Activated CD4-positive, alpha-beta T cell treated with anti-CD3 and anti-CD28 coated beads, Interleukin-2, Interleukin-4, amounts not matched to agents 100 ng/mL and 50 ng/mL, durations not matched to agents 16 hours and 8 hours (primary cell): ENCODE measurements at places on chromosomes 1 and 21.
A peak's percentile ranks its signal among the peaks of the same experiment; 100 is the strongest.

- no peak for DNase-seq
These were observed 37.2 kb upstream of the CRNN start for GRCh38 chr1:152451254-152451653.

DNA sequence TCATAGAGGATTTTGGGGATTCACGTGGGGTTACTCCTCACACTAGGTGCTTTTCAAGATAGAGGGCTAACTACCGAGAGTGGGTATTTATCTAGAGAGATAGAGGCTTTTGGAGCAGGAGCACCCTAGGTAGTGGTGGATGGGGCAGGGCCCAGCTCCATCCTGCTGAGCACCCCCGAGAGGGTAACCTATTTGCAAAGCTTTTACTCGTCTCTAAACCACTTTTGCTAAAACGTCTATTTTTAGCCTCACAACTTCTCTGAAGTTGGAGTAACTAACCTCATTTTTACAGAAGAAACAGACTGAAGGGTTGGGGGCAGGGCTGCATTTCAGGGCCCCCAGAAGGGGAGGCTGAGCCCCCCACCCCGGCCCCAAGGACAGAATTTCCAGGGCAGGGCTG, 12.3 kb upstream of the PIK3CD start:
- DNase-seq, result no peak

- DNase-seq, result no peak
These were observed 114.3 kb downstream of the NAV1 start for GRCh38 chr1:201653233-201653632.

- no peak for DNase-seq
These were observed 88.9 kb upstream of the TNFSF4 start for GRCh38 chr1:173295995-173296394.

GRCh38 chr1:156571919-156572662, at the start of gene IQGAP3:
TSS of gene IQGAP3 (minus strand) at chr1:156572565. CDS start at chr1:156572529, 36 bp downstream.
- peak; percentile 78 for DNase-seq

- DNase-seq, result no peak
These were observed 17.2 kb upstream of the GFI1 start for GRCh38 chr1:92503926-92504285.

DNA sequence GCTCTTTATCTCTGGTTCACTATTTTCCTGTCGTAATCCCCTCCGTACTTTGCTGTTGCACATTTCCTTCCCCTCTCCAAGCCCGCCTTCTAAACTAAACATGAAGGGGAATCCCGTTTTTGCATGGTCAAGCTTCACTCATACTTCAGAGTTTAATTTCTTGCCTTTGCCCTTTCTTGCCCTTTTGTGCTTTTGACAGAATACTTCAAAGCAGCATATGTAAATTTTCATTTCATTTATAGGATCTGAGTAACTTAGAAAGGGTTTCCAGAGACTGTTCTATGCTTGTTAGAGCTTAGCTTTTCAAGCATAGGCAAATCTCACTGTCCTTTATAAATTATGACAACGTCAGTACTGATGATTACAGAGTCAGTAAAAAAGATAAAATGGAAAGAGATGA, 27.7 kb downstream of the SPATA45 start:
- no peak for DNase-seq

DNA sequence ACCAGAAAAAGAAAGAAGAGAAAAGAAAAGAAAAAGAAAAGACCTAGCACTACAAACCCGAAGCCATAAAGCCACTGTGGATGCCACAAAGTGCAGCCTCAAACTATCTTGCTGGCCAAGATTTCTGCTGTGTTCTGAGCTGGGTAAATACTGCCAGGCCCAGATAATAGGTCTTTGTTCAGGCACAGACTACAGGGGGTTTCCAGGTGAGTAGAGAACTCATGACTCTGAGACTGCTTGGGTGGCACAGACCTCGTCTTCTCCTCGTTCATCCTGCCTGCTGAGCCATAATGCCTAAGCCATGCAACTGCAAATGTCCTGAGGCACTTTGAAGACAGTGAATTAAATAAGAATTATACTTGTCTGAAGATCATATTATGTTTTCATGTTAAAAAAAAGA, 651.8 kb downstream of the LMO4 start:
- DNase-seq, result no peak

- no peak for DNase-seq
These were observed 38.5 kb downstream of the ABCD3 start for GRCh38 chr1:94456736-94457135.

DNA sequence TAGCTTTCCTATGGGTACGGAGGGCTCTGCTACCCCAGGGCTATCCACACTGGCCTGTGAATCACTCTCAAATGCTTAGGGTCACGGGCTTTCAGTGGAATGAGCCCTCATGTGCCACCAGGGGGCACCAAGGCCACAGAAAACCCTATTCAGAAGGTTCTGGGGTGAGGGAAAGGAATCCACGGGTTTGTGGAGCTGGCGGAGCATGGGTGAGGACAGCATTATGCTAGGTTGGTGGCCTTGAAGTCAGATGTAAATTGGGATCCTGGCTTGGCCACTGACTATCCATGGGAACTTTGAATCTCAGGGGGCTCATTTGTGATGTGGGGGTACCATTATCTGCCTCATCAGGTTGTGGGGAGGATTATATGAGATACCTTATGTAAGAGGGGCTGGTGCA, 5.1 kb upstream of the LAMTOR5 start:
- DNase-seq, result peak; percentile 67

- no peak for DNase-seq
These were observed 57.0 kb downstream of the DISC1 start for GRCh38 chr1:231683439-231684165.

- no peak for DNase-seq
These were observed 228.4 kb downstream of the RYR2 start for GRCh38 chr1:237270353-237270752.

- DNase-seq, result no peak
These were observed 248.7 kb downstream of the NPHP4 start for GRCh38 chr1:5743435-5744095.

DNA sequence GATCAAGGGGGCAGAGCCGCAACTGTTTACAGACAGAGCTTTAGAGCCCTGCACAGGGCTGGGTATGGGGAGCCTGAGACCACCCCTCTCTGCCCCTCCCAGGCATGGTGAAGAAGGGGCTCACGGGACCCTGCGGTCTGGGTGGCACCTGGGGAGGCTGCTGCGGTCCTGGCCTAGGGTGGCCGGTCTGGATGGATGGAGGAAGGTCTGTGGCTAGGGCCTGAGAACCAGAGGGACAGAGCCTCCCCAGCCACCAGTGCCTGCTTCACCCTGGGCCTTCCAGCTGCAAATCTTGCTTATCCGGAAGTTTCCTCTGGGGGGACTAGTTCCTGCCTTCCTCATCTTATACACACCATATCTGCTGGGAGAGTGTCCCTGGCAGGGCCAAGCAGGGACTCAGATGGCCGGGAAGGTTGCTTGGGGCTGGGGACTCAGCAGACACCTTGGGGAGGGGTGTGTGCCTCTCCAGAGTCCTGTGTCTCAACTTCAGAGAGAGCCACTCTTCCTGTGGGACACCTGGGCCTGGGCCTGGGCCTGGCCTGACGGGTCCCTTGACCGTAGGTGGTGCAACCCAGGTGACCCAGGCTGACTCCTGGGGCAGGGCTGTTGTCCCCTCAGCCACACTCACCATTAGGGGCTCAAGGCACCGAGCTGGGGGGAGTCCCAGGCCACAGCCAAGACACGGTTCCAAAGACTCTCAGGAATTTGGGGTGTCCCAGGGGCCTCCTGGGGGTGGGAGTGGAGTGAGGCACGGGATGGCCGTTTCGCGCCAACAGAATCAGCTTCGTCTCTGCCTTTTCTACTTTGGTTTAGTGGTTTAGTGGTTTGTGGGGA, 52.0 kb upstream of the ACTRT2 start:
- DNase-seq, result no peak

- no peak for DNase-seq
These were observed 3.1 kb upstream of the WNT9A start for GRCh38 chr1:227950735-227951346.

DNA sequence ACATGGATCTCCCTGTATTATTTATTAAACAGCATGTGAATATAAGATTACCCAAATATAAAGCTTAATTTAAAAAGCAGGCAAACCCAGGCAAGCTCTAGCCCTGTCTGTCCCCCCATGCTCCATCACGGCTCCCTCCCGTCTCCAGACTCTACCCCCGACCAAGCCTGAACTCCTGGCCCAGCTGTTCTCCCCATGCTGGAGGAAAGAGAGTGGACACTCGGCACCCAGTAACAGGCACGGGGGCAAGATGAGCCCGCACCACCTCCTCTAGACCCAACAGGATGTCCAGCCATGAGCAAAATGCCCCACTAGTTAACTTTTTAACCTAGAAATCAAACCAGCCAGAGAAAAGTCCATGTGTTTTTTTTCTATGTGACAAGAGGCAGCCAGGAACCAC, 19.3 kb downstream of the SLC19A1 start:
- no peak for DNase-seq

GRCh38 chr21:42426876-42427480, 23.3 kb downstream of the UBASH3A start:
- DNase-seq, result no peak

- DNase-seq, result no peak
These were observed 89.6 kb downstream of the LEPR start for GRCh38 chr1:65509912-65510680.

GRCh38 chr1:149846593-149847466, 52.5 kb upstream of the BOLA1 start:
- peak; percentile 0 for DNase-seq

DNA sequence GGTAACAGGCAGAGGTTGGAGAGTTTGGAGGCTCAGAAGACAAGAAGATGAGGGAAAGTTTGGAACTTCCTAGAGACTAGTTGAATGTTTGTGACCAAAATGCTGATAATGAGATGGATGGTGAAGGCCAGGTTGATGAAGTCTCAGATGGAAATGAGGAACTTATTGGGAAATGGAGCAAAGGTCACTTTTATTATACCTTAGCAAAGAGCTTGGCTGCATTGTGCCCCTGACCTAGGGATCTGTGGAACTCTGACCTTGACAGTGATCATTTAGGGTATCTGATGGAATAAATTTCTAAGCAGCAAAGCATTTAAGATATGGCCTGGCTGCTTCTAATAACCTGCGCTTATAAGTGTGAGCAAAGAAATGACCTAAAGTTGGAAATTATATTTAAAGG, 17.2 kb downstream of the FAM3B start:
- no peak for DNase-seq

GRCh38 chr1:106554294-106554693, 502.2 kb upstream of the PRMT6 start:
- no peak for DNase-seq

DNA sequence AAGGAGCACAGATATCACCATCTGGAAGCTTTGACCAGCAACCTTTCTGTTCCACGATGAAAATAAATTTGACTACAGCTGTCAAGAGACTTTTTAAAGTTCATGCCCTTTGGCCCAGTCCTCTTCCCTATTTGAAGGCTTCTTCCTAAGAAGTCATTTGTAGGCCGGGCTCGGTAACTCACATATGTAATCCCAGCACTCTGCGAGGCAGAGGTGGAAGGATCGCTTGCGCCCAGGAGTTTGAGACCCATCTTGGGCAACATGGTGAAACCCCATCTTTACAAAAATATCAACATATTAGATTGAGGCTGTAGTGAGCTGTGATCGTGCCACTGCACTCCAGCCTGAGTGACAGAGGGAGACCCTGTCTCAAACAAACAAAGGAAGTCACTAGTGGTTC, 58.3 kb upstream of the IFFO2 start:
- DNase-seq, result no peak

DNA sequence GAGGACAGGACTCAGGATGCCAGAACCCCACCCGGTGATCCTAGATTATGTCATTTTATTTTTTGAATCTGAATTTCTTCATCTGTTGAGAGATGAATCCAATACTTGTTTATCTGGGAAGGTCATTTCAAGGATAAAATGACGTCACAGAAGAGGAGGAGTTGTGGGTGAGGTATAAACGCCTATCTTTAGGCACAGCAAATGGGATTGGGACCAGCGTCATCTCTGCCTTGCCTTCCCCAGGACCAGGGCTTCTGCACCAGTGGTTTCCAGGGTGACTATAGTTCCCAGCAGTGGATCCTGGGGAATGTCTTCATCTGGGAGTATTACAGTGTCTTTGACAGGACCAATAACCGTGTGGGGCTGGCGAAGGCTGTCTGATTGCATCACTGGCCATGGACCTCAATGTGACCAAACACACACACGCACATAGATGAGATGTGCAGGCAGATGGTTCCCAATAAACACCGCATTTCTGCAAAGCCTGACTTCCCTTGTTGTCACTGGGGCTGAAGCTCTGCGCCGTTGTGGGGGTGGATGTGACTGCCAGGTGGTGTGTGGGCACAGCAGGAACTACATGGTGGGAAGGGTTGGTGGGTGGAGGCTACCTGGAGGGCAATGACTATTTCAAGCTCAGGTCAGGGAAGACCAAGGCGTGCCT, 28.1 kb downstream of the KCNA10 start:
- no peak for DNase-seq

DNA sequence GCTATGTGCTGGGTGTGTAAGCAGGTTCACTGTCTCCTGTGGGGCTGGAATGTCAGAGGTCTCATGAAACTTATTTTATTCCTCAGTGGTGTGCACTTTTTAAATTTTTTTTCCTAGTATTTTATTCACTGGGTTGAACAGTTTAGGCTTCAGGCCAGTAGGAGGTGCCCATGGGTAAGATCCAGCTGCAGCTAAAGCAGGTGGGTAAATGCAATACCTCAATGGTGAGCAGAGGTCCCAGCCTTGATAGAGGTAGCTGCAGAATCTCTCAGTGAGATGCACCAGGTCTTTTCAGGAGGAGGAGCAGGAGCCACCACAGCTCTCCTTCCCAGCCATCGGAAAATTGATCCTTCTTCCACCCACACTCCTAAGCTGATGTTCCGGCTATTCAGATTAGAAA, 12.6 kb upstream of the OR6N2 start:
- DNase-seq, result peak; percentile 14

- DNase-seq, result no peak
These were observed 149.3 kb upstream of the ETV3 start for GRCh38 chr1:157287462-157287861.

GRCh38 chr1:117612517-117613248, 6.8 kb downstream of the TENT5C start:
- peak; percentile 53 for DNase-seq

GRCh38 chr1:41902664-41903063, 16.1 kb downstream of the HIVEP3 start:
- DNase-seq, result no peak

GRCh38 chr1:115790356-115790755, 21.8 kb upstream of the CASQ2 start:
- no peak for DNase-seq

- no peak for DNase-seq
These were observed 94.7 kb downstream of the PRKAB2 start for GRCh38 chr1:147077523-147077922.

DNA sequence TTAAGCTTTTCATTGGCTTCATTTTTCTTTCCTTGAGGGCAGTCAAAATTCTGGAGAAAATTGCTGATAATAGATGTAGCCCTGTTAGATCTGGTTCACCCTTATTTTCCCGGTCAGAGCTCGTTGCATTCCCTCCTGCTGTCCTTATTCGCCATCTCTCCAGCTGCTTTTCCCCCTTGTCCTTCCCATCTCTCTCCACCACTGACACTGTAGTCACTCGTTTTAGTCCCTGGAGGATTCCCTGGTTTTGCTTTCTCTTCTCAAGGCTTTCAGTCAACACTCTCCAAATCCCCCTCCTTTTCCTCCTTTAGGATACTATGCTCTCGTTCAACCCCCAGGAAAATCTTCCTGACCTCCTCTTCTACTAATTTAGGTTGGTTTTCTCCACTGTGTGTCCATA, 83.1 kb downstream of the C21orf91 start:
- no peak for DNase-seq
